ENCODE measurements at places on chromosomes 11 and 22.
A peak's percentile ranks its signal among the peaks of the same experiment; 100 is the strongest.

DNA sequence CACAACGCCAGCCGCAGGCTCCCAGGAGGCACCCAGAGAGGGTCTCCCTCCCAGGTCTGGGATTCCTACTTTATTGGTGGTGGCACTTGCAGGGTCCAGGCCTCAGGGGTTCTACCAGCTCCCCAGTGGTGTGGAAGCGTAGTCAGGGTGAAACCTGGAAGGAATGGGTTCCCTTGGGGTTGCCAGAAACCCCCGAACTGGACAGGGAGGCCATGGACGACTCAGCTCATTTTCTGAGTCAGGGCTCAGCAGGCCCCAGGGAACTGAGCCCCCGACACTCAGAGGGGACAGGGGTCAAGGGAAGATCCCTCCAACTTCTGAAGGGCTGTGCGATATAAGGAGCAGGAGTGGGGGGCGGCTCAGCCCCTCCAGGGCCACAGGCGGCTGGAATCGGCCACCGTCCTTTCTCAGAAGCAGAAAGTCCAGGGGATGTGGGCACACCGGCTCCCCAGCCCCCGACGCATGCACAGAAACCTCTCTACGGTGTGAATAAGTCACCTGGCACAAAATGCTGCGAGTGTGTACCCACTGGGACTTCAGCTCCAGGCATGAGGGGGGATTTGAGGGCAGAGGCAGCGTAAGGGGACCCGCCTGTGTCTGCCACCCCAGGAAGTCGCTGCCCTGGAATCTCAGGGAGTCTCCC lies 25.1 kb downstream of the MRGPRG start:
- DNase-seq: no peak

- peak; percentile 2 for DNase-seq
These were observed 5.0 kb downstream of the SEZ6L start for GRCh38 chr22:26174280-26174679.

DNA sequence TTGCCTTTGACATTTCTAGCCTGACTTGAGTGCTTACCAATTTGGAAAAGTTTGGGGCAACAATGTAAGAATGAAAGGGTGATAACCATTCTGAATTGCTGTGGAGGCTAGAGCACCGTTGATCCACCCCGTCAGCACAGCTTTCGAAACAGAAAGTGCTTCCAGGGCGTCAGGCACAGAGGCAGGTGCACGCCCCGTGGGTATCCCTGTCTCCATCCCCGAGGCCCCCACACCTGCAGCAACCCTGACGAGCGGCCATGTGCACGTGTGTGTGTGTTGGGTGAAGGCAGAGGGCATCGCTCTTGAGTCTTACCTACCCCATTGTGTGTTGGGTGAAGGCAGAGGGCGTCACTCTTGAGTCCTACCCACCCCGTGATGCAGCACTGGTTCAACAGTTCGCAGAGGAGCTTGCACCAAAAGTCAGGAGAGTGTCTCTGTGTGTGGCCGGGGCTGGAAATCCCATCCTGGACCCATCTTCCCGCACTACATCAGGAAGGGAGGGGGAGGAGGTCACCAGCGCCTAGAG lies 404.5 kb downstream of the BRD1 start:
- no peak for DNase-seq

GRCh38 chr11:69573761-69574607 lies 67.0 kb upstream of the CCND1 start:
- no peak for DNase-seq

DNA sequence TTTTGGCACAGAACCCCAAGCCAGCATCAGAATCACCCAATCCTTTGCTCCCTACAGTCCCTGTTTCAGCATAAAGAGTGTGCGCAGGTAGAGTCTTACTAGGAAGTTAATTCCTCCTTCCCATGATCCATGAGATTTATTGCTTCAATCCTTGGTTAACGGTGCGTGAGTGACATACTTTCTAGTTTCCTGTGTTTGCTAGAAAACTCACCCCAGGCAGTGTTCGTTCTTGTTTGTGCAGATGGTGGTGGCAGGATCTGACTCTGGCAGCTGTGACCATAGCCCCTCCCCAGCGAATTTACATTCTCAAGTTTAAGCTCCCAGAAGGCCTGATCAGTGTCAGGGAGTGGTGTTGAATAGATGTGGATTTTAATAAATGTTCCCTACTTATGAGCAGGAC lies 106.7 kb upstream of the CCT8L2 start:
- DNase-seq: no peak

GRCh38 chr22:31734512-31734911 lies 15.4 kb downstream of the PRR14L start:
- DNase-seq: peak; percentile 11

DNA sequence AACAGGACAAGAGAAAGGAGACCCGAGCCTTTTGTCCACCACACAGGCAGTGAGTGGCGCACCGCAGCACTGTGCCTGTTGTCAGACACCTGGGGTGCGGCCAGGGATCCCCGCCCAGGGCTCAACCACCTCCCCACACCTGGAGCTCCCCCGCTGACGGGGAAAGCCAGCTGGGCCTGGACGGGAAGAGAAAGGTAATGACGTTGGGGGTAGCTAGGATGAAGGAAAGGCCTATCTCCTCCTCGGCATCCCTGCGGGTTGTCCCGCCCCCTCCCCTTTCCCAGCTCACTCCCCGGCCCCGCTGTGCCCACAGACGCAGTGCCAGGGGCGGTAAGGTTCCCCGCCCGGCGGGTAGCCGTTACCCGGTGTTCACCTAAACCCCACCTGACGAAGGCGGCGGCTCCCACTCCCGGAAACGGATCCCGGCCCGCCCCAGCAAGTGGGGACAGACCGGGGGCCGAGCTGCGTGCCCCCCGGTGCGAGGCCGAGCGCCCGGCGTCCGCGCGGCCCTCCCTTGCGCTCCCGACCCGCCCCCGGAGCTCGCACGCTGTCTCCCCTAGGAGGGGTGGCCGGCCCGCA lies 495 bp downstream of the HYOU1 start:
- DNase-seq: no peak

DNA sequence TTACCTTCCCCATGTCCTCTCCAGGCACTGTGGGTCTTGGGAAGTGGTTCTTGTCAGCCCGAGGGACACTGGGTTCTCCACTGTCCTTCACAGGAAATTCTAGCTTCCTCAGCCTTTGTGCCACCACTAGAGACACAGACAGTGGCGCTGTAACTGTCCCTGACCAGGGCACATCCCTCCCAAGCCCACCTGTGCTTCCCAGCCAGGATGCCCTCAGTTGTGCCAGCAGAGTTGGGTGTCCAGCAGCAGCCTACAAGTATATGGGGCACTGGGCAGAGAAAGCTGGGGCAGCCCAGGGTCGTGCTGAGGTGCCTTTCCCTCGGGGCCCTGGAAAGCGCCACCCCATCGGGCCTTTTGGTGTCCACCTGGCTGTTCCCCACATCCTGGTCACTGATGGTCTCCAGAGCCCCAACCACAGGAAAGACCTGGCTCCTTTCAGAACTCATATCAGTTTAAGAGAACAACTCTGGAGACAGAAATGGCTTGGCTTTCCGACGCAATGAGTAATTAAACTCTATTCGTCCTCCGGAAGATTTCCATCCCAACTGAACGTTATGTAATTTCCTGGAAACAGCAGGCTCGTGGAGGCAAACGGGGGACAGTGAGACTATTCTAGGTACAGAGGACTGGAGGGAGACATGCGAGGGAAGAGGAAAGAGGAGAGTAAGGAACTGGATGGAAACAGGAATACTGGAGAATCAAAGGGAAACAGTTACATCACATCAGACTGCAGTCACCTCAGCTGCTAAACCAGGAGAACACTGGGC lies 28.6 kb downstream of the PPP2R1B start:
- no peak for DNase-seq

- DNase-seq: no peak
These were observed 1.7 kb upstream of the INCENP start for GRCh38 chr11:62122076-62122475.

- DNase-seq: peak; percentile 71
These were observed 52.5 kb upstream of the KCNQ1OT1 start for GRCh38 chr11:2752204-2752770.

DNA sequence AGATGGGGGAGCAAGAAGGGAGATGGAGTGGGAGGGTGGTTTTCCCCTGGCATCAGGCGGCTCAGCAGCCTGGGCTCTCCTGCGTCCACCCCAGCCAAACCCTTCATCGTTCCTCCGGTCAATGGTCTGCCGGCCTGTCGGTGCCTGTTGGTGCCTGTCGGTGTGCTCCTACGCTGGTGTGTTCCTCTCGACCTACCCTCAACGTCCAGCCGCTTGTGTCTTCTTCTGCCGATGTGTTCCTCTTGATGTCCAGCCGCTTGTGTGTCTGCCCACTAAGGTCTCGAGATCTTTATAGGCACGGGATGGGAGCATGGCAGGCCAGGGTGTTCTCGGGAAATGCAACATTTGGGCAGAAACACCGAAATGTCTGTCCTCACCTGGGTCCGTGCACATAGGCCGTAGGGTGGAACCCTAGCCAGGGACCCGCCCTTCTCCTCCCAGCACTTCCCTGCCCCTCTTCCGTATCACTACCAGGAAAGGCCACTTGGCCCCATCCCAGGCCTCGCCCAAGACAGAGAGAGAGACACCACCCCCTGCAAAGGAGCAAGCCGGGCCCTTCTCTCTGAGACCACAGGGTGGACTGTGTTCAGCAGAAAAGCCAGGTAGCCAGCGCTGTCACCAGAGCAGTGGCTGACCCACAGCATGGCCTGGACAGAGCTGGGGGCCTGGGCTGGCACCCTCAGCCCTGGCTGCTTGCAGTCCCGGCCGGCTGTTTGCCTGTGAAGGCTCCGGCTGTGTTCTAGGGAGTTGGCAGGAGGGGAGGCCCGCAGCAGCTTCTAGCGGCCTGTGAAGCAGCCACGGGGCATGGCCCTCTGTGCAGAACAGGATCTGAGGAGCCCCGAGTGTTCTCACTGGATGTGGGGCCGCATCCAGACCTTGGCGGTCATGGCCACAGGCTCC lies 61.6 kb upstream of the KCNQ1OT1 start:
- DNase-seq: no peak

DNA sequence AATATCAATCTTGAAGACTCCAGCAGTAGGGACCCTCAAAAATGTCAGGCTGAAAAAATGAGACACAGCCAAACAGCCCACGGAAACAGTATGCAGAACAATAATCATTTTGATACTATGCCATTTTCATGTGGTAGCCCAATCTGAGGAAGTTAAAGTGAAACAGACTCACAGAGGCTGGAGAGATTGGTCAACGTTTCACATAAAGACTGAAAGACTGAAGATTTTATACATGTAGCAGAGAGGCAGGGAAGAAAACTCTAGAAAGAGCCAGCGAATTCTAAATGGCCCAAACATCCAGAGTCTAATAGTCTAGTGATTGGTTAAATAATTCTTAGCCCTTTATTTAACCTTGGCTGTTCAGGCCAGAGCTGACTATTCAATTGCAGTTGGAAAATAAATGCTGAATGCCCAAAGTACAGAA lies 49.4 kb downstream of the MAML2 start:
- DNase-seq: no peak

DNA sequence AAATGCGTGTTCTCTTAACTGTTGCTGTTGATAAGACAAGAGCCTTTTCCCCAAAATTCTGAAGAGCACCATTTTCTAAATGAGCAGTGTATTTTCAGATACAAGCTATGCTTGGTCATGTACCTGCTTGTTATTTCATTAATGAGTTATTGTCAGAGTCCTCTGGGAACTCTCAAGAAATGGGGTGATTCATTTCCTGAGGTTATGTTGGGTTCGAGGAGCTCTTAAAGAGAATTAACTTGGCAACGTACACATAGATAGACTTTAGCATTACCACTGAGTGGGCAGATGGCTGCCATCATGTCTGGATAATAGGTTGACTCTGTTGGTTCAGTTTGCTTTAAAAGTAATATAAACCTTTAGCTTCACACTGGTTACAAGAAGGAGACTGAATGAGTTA lies 87.9 kb upstream of the SORL1-AS1 start:
- DNase-seq: no peak

DNA sequence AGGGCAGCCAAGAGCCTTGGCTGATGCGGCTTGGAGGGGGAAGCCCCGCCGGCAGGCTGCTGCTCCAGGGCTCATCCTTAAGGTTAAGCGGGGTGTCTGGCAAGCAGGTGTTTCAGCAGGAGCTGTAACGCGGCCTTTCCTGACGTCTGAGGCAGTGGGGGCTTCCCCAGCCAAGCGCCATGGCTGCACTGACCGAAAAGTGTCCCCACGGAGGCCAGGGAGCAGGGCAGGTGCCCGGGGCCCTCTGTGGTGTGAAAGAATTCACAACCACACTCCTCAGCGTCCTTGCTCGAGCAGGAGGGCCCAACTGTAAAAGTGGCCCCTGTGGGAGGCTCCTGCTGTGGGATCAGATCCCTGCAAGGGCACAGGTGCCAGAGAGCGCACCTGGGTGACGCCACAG lies 79.2 kb downstream of the DHCR7 start:
- no peak for DNase-seq

DNA sequence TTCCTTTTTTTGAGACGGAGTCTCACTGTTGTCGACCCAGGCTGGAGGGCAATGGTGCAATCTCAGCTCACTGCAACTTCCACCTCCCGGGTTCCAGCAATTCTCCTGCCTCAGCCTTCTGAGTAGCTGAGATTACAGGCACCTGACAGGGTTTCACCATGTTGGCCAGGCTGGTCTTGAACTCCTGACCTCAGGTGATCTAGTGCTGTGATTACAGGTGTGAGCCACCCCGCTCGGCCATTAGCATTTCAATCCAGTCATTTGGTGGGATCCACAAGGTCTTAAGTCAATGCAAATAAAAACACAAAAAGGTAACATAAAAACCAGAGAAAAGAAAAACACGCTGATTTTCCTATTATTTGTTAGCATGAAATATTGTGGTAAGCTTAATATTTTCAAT lies 1227.2 kb upstream of the TENM4 start:
- DNase-seq: no peak

DNA sequence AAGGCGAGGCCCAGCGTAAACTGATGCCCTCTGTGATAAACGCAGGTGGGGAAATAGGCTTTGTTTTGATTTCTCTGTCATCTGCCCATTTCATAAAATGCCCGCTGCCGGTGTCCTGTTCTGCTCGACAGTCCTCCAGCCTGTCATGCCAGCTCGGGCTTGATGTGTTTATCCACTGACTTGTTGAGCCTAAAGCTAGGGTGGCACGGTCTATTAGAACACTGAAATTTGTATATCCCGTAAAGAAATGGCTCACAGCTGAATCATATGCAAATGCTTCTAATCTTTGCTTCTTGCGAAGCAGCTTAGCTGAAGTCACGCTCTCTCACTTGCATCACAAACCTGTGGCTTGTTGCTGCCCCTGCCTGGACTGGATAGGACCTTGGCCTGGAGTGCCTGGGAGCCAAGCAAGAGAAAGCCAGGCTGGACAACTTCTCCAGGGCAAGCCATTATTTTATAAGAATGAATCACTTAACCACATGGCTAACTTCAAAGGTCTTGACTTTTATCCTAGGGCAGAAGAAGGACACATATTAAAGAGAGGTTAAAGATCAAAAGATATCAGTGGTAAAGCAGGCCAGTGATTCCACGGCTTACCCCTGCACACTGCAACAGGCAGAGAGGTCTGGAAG lies 33.1 kb downstream of the EHF start:
- peak; percentile 82 for DNase-seq

DNA sequence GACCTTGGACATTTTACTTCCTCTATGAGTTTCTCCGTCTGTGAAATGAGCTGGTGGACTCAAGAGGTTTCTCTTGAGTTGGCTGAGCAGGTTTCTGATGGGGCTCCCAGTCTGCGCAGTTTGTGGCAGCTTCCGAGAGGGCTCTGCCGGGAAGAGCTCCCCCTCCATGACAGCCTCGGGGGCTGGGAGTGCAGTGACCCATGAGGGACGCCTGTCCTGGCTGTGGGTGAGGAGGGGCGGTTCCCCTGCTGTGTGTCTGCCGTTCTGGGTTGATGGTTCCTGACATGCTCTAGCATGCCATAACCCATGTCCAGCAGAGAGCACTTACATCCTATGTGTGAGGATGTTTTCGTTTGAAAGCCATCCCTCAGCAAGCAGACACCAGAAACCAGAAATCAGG lies 14.8 kb downstream of the CSF2RB start:
- no peak for DNase-seq

GRCh38 chr11:94494126-94494680 lies 419 bp downstream of the ANKRD49 start:
- no peak for DNase-seq

- no peak for DNase-seq
These were observed 5.4 kb downstream of the PLXNB2 start for GRCh38 chr22:50302041-50302541.

Data from ACHN (cell line).